ENCODE measurements at places on chromosomes 7 and 10.

DNA sequence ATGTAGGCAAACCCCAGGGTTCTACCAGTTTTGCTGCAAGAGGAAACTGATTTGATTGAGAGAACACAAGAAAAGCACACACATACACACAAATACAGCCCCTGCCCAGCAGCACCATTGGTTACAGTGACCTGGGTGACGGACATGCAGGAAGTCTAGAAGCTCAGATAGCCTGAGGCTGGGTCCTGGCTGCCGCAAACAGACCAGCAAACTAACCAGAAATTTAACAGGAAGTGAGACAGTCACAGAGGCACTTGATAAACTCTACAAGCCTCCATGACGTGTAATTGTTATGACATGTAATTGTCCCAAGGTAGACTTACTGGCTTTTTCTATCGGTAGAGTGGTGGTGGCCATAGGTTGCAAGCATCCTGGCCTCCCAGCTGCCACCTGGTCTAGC, 58.9 kb downstream of the PRKAR2B start:
- no peak for DNase-seq

GRCh38 chr10:59082249-59082648, 94.2 kb upstream of the PHYHIPL start:
- DNase-seq, result no peak

DNA sequence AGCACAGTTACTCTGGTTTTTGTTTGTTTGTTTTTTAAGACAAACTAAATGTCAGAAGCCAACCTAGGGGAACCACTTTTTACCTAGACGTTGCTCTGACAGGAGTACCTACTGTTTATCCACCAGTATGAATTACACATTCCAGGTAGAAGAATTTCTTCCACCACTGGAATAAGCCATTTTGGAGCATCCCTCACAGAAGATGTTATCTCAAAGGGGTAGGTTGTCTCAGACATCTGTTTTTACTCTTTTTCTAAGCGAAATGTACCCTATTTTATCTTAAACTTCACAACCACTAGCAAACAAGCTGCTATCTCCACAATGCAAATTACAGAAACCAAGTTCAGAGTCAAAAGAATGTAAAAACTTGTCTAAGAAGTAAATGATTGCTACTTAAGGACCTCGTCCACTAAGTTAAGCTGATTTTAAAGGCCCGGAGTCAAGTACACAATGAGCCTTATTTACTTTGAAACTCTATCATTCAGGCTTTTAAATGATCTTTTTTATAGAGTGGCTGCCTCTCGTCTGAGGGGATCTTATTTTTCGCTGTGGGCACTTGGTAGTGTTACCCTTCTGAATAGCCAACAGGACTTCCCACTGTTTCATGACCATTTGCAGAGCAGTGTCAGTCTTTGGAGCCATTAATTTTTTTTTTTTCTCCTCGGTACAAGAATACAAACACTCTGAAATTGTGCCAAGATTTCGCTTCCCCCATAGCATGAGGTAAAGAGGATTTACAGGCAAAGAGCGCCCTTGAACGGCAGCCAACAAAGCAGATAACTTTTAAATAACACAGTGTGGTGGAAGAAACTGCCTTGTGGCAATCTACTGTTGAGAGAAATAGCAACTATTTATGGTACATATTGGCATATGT, 15.7 kb upstream of the ARMC3 start:
- peak; percentile 83 for DNase-seq

DNA sequence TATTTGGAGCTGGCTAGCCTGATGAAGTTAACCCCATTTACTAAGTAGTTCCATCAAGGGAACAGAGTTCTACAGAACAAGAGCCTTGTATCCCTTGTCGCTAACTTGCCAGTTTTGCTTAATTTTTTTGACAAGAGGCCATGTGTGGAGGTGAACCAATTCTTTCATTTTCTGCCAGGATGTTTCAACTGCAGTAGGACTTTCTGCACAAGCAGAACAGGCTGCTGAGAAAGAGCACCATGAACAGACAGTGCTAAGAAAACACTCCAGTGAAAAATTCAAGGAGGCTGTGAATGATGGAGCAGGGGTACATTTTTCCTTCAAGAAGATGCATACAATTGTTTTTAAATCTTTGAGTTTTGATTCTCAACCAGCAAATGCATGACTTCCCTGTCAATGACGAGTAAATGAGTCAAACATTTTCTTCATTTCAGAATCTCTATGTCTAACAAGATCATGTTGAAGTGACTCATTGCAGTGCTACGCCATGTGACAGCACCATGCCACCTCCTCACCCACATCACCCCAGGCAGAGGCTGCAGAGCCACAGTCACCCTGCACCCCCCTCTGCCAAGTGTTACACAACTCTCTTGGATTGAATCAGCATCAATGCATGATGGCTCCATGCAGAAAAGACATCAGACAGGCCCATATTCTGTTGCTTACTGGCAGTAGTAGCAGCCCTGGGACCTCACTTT, 193.1 kb downstream of the COBL start:
- DNase-seq, result peak; percentile 44

DNA sequence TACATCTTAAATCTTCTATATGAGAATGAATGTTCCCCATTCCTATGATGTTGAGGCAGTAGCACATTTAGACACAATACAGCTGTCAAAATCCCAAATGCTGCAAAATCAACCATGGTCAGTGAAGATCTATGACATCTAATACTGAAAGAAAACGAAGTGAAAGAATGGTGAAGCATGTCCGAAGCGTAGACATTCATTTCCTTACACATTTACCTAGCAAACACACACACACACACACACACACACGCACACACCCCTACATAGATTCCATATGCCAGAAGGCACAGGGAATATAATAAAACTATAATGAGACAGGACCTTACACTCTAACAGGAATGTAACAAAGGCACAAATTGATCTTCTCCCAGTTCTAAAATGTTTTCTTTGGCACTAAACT, 32.5 kb downstream of the CCDC6 start:
- DNase-seq, result no peak

DNA sequence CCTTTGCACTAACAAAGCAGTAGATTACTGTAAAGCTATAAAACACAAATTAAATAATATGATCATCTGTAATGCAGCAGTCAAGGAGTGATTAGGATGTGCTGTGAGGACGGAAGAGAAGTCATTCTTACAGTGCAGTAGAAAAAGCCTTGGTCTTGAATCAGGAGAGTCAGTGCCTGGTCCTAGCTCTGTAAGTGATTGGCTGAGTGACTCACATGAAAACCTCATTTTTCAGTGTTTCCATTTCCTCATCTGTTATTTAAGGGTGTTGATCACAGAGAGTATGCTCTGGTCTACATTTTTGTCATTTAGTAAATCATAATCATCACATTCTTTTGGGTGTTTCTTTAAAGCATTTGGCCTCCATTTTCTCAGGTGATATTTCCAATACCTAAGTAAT, 717.8 kb downstream of the LRMDA start:
- DNase-seq, result peak; percentile 57

DNA sequence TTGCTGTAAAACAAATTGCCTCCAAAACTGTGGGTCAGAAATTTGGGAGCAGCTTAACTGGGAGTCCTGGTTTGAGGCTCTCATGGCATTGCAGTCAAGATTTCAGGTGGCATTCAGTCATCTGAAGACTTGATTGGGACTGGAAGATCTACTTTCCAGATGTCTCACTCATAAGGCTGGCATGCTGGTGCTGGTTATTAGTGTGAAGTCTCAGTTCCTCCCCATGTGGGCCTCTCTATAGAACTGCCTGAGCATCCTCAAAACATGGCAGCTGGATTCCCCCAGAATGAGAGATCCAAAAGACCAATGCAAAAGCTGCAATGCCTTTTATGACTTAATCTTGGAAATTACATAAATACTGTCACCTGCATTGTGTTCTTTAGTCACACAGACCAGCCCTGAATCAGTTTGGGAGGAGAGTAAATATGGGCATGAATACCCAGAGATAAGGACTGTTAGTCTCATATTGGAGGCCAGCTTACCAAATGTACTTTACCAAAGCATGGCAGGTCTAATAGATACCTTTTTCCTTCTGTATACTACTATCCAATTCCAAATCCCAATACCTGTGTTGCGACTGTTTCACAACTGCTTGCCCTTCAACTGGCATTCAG, 6.5 kb upstream of the HERPUD2 start:
- no peak for DNase-seq

- DNase-seq, result peak; percentile 46
These were observed 50.9 kb upstream of the PAPSS2 start for GRCh38 chr10:87608756-87609155.

DNA sequence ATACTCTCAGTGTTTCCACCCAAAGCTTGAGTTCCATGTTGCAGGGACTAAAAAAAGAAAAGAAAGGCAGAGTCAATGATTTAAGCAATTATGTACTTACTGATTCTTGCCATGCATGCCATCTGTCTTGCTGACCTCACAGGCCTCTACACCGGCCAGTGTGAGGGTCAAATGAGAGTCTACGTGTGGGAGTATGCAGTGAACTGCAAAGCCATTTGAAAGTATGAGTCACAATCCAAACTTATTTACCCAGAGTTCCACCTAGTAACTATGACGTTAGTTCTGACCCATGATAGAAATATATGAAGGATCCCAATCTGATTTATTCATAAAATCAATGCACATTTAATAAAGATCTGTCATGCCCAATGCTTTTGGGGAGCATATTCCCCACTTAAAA, 26.5 kb downstream of the PDE1C start:
- peak; percentile 33 for DNase-seq

GRCh38 chr10:16976803-16977202, 152.8 kb downstream of the CUBN start:
- DNase-seq, result no peak

- peak; percentile 18 for DNase-seq
These were observed 179.9 kb downstream of the PTPRN2 start for GRCh38 chr7:158407581-158408317.

GRCh38 chr10:71045204-71045809, 156.9 kb upstream of the PCBD1 start:
- DNase-seq, result no peak

GRCh38 chr7:154953006-154953684, 49.8 kb downstream of the PAXIP1 start:
- peak; percentile 35 for DNase-seq

- no peak for DNase-seq
These were observed 449.7 kb upstream of the KLF6 start for GRCh38 chr10:4234661-4235060.

GRCh38 chr7:4202154-4202736, 479.9 kb upstream of the FOXK1 start:
- no peak for DNase-seq

GRCh38 chr7:139846297-139846696, 17.2 kb downstream of the TBXAS1 start:
- no peak for DNase-seq

DNA sequence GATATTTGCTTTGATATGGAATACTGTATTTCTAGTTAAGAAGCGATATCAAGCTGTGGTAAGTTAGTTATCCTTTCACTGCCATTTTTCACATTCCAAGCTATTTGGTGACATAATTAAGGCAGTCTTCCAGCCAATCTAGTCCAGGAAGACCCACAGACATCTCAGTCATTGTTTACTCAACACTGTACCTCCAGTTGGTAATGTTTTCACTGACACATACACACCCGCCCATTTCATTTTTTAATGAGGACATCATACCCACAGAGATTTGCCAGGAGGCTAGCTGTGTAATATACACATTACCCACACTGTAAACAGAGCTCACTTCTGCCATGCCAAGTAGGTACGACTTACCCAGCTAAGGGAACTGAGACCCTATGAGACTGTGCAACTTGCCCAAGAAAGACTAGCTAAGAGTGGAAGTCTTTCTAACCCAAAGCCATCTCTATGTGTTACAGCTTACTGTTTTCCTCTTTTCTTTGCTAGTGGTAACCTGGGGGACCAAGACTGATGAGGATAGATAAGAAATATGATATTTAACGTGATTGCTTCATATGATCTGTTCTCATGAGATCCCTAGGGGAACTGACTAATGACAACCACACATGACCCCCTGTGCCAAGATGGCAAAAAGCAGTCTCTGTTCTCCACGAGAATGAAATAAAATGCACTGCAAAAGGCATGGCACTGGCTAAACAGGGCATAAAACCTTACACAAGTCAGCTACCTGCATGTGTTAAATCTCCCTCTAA, 179.0 kb downstream of the DGKI start:
- DNase-seq, result peak; percentile 95

DNA sequence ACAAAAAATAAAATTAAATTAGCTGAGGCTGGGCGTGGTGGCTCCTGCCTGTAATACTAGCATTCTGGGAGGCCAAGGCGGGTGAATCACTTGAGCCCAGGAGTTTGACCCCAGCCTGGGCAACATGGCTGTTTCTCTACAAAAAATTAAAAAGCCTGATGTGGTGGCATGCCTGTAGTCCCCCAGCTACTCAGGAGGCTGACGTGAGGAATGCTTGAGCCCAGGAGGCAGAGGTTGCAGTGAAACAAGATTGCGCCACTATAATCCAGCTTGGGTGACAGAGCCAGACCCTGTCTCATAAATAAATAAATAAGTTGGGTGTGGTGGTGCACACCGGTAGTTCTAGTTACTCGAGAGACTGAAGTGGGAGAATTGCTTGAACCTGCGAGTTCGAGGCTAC, 65.1 kb downstream of the GNA12 start:
- DNase-seq, result no peak

DNA sequence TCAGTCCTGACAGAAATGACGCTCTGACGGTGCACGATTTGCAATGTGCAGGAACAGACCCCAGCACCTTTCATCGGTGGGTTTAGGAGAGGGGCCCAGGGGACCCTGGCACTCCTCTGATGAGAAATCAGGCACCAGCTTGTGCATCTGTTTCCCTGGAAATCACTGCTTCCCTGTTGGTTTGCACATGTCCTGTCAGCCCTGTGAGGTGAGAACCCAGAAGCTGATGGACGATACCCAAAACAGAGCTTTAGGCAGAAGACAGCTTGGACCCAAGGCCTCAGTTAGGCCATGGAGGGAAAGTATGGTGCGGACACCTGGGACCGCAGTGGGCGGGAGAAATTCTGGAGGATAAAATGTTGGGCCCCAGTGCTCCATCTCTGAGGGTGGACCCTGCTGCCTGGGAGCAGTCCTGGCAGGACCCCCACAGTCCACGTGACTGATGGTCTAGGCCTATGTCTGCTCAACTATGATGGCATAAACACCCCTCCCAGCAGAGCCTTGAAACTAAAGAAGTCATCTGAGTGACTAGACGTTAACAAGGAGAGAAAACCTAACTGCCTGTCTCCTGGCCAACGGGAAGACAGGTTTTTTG, 242.8 kb downstream of the PTPRN2 start:
- DNase-seq, result no peak

DNA sequence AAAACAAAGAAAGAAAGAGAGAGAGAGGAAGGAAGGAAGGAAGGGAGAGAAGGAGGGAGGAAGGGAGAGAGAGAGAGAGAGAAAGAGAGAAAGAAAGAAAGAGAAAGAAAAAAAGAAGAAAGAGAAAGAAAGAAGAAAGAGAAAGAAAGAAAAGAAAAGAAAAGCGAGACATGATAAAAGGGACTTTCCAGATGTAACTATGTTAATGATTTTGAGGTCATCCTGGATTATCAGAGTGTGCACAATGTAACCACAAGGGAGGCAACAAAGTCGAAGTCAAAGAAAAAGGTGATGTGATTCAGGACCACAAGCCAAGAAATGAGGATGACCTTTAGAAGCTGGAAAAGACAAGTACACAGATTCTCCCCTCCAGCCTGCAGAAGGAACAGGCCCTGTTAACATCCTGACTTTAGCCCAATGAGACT, 48.9 kb upstream of the PAX2 start:
- peak; percentile 10 for DNase-seq

All from amniotic epithelial cell (primary cell).